ENCODE measurements at places on chromosomes 12 and 14.

- peak; percentile 37 for DNase-seq
These were observed 34.1 kb upstream of the FAM181A start for GRCh38 chr14:93892923-93893558.

DNA sequence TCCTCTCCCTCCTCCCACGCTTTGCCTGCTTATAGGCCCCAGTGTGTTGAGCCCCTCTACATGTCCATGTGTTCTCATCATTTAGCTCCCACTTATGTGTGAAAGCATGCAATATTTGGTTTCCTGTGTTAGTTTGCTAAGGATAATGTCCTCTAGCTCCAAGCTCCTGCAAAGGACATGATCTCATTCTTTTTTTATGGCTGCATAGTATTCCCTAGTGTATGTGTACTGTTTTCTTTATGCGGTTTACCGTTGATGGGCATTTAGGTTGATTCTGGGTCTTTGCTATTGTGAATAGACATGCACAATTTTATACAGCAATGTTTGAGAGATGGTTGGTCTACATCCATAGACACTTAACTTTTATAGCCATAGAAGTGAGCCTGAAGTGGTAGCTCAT lies 5.1 kb downstream of the RESF1 start:
- no peak for DNase-seq

DNA sequence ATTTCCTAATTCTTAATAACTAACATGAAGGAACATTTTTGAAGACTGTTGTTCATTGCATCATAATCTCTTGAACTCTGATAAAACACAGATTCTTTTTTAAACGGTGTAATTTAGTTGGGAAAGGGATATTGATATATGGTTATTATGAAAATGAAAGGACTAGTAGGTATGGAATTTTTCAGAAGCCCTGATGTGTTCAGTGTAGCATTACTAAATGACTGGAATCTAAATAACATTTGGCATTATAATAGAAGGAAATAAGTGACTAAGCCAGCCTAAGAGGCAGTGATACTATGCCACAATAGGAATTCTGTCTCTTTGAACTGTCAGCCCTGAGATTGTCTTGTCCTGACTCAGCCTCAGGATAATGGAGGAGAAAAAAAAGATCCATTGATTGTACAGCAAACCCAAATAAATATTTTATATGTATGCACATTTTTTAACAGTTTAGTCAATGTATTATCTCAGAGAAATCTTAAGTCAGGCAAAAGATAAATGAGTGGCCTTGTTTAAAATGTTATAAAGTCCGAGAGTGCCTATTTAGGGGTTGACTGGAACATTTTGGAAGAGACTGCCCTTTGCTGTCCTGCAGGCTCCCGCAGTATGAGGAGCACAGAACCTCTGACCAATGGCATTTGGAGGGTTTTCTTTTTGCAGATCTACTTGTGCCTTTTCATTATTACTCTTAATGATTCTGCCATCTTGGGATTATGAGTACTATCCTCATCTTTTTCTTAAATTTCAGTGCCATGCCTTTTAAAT lies 271.2 kb downstream of the EGLN3 start:
- no peak for DNase-seq

DNA sequence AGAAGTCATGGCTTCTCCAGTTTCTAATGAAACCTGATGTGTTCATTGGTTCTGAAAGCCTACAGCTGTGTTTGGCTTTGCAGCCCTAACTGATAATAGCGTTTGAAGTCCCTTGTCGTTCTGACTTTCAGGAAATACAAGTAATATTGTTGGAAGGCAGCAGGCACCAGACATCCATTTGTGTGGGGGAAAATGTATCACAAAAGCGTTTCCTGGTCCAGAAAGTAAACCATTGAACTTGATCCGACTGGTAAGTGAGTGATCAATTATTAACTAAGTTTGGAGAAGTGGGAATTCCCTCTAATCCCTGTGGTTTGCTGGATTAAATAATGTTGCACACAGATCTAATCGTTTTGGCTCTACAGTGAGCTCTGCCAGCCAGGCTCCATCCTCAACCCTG lies 77.3 kb upstream of the LTA4H start:
- DNase-seq: no peak

DNA sequence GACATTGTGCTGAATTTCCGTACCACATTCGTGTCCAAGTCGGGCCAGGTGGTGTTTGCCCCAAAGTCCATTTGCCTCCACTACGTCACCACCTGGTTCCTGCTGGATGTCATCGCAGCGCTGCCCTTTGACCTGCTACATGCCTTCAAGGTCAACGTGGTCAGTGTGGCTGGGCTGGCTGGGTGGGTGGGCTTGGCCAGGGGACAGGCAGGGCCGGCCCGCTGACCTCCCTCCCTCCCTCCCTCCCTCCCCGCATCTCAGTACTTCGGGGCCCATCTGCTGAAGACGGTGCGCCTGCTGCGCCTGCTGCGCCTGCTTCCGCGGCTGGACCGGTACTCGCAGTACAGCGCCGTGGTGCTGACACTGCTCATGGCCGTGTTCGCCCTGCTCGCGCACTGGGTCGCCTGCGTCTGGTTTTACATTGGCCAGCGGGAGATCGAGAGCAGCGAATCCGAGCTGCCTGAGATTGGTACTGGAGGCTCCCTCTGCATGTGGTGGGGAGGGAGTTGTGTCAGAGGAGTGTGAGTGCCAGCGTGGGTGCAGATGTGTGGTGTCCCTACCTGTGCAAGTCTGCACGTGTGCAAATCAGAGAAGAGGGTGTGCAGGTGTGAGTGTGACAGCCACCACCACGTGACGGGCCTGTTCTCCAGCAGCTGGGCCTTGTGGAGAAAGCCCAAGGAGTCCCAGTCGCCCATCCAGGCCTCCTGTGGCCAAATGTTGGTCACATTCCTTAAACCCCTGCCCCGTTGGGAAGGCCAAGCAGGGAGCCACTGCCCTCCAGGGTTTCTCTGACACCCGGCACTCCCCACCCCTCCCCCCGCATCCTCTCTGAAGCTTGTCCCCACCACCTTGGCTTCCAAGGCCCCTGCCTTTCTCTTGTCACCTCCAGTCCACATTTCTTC lies 5.3 kb downstream of the KCNH3 start:
- DNase-seq: no peak

GRCh38 chr12:98771811-98772752 lies 127.0 kb downstream of the APAF1 start:
- no peak for DNase-seq

GRCh38 chr12:58412461-58413060 lies 471.2 kb downstream of the ATP23 start:
- no peak for DNase-seq

- DNase-seq: no peak
These were observed 157.4 kb downstream of the LRRK2 start for GRCh38 chr12:40382217-40382616.

- DNase-seq: no peak
These were observed 20.9 kb upstream of the DHRS4 start for GRCh38 chr14:23932639-23933038.
